Stimulated activated CD4-positive, alpha-beta T cell treated with anti-CD3 and anti-CD28 coated beads, Interleukin-1b, Interleukin-23, amount 100 ng/mL, for 1 hour (primary cell): ENCODE measurements at places on chromosomes 3 and 15.

- no peak for DNase-seq
Observed at GRCh38 chr3:53142986-53143385, 12.8 kb upstream of the RFT1 start.

GRCh38 chr3:14177580-14178246 lies 688 bp downstream of the XPC start:
- no peak for DNase-seq

DNA sequence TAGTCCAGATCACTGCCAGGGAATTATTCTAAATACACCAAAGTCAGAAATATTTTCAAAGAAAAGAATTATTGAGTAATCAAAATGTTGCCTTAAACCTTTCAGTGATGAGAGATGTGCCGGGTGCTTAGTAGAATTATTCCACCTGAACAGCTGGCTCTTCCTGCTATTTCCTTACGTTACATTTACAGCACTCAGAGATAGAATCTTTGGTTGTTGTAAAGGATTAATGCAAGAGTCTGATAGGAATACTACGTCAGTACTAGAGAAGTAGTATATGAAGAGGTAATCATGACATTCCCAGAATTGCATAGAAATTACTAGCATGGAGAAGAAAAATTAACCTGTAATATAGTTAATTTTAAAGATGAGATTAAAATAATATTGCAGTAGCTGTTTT lies 50.9 kb upstream of the ZDHHC23 start:
- no peak for DNase-seq

- no peak for DNase-seq
Observed at GRCh38 chr3:142433110-142433509, 14.7 kb downstream of the XRN1 start.

- DNase-seq = no peak
Observed at GRCh38 chr3:12503126-12503957, 19.1 kb downstream of the TSEN2 start.

GRCh38 chr3:58260733-58261132 lies 23.1 kb downstream of the ABHD6 start:
- no peak for DNase-seq

DNA sequence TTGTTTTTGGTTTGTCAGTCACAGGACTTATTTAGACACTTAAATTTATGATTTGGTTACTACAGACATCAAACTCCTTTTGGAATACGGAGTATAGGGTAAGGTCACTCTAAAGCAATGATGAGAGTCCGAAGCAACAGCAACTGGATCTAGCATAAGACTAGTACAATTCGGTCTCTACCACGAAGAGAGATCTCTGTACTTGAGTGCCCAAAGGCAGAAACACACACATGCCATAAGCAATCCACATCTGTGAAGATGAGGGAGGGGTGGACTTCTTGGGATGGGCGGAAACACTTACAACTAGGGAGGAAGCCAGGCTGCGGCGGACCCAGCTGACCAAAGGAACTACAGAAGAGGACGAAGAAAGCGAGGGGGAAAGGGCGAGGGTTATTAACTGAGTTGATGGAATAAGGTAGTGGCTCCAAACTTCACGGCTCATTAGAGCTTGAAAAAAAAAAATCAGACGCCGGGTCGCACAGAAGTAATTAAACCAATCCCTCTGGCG lies 595 bp downstream of the DPH6 start:
- DNase-seq = no peak

DNA sequence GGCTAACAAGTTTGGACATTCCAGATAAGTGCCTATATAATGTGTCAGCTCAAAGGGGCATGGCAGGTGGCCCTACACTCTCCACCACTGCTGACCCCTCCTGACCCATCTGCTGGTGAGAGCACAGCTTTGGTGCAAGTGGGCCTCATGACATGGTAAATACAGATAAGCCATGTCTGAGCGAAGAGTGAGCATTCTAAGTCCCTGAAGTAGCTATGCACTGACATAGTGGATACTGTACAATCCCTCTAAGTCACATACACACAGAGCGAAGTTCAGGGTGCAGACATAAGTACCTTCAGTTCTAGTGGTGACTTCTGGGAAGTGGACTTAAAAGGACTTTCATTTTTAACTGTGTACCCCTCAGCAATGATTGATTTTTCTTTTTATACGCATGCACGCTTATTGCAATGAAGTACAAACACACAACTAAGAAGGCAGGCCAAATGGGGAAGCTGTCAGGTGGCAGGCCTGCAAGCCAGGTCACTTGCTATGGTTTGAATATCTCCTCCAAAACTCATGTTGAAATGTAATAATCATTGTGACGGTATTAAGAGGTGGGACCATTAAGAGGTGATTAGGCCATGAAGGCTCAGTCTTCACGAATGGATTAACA lies 41.5 kb downstream of the TBC1D2B start:
- DNase-seq = no peak

GRCh38 chr3:56855856-56856512 lies 54.2 kb upstream of the ARHGEF3 start:
- no peak for DNase-seq

DNA sequence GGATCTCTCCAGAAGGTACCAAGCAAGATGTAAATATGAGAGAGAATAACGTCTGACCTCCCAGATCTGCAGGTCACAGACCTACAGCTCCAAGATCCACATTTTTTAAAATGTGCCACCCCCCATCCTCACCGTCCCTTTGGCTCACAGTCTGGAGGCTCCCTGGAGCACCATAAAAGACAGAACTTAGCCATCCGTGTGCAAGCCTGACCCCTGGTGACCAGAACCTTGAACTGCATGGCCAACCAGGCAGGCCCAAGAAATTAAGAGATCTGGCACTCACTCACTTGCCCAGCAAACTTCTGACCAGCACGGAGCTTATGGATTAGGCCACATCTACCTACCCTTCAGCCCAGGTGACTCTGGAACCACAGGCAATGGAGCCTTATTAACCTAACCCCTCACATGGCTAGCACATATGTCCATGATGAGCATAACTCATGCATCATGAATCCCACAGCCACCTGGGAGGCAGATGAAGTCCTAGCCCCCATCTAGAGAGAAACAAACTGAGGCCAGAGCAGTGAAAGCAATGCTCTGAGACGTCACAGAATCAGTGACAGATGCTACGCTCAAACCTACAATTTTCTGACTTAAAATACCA lies 275.3 kb downstream of the UACA start:
- peak; percentile 62 for DNase-seq

DNA sequence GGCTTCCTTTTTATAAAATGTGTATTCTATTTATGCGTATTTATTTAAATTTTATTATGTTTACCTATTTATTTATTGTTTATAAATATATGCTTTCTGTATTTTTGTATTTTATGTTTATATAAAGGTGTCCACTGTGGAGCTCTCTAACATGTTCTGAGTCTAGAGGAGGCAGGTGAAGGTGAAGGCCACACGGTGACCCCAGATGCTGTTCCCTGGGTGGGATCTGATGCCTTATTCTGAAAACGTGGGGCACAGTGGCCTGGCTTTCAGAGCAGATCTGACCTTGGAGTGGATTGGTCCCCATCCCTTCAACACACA lies 104.7 kb upstream of the SLC7A14 start:
- no peak for DNase-seq

DNA sequence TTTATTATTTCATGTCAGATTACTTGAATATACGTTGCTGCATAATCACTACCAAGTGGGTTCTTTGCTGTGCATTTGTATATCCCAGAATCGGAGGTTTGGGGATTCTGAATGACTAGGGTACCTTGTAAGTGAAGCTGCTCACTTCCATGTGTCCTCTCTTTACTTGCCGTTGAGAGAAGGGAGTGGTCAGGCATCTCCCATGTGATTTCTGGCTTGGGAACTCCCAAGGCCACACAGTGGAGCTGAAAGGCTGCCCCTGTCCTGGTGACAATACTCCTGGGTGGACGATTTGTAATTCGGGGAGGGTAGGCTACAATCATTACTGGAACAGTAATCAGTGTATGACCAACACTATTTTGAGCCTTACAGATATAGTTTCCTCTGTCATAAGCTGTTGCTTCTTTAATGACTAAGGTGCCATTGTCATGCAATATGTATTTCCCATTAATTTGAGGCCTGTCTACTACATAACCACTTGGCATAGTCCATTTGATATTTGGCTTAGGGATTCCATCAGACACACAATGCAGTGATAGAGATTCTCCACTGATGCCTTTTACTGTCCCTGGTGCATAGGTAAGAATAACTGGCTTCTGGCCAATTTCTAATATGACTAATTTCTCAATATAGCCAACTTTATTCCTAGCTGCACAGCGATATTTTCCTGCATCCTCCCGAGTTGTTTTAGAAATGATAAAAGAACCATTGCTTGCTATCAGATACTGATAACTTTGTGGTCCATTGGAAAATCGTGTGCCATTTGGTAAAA lies 24.0 kb downstream of the IGSF10 start:
- DNase-seq = no peak

GRCh38 chr15:98174286-98174685 lies 213.8 kb downstream of the ARRDC4 start:
- no peak for DNase-seq

DNA sequence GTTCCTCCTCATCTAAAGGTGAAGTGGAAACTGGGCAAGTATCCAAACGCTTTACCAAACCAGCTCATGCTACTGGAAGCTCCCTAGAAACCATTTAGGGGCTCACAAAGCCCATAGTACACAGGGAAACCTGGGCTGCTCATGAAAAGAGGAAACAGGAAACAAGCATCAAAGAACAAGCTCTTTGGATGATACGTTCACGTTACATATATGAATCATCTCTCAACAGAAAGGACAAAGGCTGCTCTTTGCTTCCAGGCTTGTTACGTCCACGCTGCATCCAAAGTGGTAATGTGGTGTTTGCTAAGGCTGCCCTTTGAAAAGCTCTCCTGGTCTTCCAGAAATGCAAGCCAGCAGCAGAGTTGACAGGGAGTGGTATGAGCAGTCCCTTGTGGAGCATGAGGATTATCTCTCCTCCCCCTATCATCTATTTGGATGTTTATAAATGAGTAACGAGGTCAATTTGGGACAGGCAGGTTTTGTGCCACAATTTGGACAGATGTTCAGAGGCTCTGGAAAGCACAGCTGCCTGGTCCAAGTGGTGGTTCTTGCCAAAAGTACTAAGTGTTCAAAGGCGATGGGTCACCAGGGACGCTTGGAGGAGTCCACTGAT lies 98.0 kb upstream of the RORA start:
- no peak for DNase-seq

DNA sequence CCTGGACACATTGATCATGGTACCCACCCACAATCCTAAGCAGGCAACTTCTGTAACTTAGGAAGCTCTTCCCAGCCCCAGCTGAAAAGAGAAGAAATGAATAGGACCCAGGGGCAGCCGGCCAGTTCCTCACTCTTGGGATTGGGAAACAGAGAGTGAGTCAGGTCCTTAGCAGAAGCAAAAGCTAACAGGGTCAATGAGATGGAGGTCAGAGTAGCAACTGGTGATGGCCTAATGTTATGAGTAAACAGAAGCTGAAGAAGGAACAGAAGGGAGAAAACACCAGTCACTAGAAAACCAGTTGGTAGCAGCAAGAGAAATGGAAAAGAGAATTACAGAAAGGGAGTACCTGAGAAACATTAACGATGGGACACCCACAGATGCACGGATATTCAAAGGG lies 20.0 kb downstream of the RIOX2 start:
- DNase-seq = no peak

GRCh38 chr3:22159004-22159695 lies 408.1 kb upstream of the ZNF385D start:
- DNase-seq = no peak

GRCh38 chr15:41603941-41604911 lies 45.2 kb downstream of the TYRO3 start:
- DNase-seq = peak; percentile 26

DNA sequence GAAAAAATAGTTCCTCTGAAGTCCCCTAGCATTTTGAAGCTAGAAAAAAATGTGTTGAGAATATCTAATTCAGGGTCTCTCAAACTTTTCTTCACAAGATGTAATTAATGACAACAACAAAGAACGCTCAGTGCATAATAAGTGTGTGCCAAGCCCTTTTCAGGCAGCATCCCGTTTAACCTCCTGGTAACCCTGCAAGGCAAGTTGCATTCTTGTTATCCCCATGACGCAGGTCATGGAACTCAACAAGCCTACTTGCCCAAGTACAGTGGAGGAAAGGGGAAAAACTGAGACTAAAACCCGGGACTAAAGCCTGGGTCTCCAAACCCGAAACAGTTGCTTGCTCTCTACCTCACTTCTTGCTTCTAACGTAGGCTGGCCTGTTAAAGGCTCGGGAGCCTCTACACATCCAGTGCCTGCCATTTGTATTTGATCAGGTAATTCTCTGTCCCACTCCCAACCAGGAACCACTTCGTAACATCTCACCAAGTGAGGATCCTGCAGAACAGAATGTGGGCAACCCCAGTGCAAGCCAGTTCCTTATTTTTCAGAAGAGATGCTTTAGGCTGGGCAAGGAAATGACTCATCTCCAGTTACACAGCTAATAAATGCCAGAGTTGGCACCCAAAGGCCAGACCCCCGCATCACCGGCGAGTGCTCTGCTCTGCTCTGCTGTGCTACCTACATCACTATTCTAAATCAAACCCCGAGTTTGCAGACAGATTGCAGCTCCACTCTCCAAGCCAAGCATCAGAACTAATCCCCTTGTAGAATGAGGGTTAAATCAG lies 28.3 kb downstream of the LMCD1 start:
- DNase-seq = no peak

DNA sequence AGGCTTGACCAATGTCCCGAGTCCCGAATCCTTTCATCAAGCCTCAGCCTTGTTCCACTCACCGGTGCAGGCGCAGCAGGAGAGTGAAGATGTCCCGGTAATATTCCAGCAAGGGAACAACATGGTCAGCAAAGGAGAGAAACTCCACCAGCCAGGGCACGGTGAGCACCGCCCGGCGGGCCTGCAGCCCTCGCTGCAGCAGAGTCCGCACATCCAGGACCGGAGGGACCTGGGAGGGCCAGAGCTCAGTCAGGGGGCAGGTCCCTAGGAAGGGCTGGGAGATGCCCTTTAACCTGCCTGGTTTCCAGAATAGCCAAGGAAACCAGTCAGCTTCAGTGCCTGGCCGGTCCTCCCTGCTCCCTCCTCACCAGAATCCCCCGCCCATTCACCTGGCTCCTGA lies 6.4 kb downstream of the CDAN1 start:
- DNase-seq = no peak

DNA sequence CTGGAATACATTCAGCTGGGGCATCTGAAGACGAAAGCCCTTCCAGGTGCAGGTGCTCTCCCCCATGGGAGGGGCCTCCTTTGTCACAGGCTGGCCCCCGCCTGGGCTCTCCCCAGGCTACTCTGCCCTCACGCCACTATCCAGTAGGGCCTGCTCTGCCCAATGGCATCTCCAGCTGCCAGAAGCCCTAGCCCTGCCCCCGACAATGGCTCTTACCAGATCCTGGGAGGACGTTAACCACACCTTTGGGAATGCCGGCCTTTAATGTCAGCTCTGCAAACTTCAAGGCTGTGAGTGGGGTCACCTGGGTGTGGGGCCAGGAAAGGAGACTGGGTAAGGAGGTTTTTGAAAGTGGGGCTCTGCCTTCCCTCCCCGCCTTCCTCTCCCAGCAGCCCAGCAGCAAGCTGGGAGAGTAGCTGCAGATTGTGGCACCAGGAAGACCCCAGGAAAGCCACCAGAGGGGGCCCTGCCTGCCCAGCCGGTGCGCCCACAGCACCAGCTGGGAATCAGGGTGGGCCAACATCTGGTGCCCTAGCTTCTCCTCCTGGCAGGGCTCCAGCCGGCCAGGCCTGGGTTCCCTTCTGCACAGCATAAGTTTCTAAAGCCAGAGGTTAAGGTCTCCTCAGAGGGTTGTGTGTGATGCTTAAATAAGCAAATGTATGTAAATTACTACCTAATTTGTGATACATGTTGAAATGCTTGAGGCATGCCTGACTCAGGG lies 40.4 kb upstream of the SLC41A3 start:
- DNase-seq = no peak

- DNase-seq = no peak
Observed at GRCh38 chr15:49238342-49238741, 68.3 kb downstream of the GALK2 start.

GRCh38 chr3:151203051-151203420 lies at the start of gene GPR171:
Gene GPR171 (minus strand): TSS chr3:151203216. CDS start chr3:151199386, 3,830 bp downstream.
- peak; percentile 14 for DNase-seq
